ENCODE measurements at places on chromosomes 11 and 22.
A peak's percentile ranks its signal among the peaks of the same experiment; 100 is the strongest.

GRCh38 chr11:59842316-59842715, 3.0 kb downstream of the CBLIF start:
- DNase-seq, result no peak

DNA sequence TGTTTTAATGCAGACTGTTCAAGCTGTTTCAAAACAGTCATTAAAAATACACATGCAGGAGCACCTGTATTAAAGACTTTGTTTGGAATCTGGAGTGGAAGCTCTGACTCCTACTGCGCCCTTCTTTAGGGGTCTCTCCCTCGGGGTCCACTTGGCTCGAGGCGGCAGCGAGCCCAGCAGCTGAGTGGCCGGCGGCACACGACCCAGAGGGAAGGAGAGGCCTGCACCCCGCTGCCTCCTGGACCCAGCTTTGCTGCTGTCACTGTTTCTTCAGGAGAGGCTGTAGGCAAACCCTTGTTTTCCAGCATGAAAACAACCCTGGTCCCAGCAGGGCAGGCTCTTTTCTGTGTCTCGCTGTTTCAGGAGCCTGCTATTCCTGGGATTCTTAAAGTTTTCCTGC, 29.2 kb downstream of the MUC6 start:
- DNase-seq, result no peak

DNA sequence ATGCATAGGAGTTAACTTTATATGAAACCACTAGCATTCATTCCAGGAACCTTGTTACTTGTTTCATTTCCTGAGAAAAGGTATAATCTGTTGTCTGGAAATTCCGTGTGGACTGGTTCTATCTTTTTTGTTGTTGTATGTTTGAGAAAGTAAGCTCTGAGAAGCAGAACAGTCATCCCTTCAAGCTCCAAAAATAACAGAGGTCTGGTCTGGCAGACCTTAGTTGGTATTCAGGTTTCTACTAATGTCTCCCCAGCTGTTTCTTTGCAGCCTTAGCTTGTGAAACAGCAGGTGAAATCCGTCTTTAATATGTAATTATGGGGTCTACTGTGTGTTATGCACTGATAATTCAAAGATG, 2.4 kb downstream of the RNF121 start:
- peak; percentile 38 for DNase-seq

DNA sequence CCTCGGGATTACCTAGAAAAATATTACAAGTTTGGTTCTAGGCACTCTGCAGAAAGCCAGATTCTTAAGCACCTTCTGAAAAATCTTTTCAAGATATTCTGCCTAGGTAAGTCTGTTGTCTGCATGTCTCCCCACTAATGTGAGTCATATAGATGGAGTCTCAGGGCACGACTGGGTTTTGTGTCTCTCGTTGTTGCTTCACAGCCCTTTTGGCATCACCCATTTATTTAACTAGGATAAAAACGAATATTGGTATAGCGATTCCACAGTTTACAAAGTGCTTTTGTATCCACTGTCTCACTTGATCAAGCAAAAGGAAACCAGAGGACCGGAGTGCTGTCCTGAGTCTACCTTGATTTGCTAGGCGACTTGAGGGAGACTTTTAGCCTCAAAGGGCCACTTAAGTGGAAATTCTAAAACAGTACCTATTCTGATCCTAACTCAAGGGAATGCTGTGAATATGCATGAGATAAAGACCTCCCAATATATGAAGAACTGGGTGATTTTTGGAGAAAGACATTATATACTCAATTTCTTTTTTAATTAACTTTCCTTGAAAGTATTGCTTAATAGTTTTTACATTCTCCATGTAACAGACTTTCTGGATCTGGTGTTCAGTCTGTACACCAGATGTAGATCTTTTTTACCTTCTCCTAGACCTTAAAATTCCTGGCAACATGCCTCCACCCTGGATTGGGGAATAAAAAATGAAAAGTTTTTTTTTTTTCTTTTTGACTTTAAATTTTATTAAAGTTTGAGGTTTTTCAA, 590 bp downstream of the NNMT start:
- DNase-seq, result no peak

GRCh38 chr11:110059706-110060463, 33.3 kb upstream of the ZC3H12C start:
- DNase-seq, result no peak

DNA sequence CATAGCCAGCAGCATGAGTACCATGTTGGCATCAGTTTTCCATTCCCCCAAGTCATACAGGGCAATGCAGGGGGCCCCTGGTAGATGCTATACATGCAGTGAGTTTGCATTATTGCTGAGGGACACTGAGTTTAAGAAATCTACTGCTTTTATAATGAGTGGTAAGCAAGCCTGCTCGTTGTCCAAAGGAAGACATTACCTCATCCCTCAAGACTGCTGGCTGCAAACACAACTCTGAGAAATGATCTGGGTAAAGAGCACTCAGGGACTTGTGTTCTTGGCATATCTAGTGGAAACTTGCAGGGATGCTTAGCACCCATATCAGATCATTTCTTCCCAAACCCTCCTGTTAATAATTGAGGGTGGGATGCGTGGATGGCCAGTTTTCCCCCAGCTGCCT, 77.9 kb downstream of the CWC15 start:
- no peak for DNase-seq

- no peak for DNase-seq
Measured at GRCh38 chr11:57399221-57399620, 8.8 kb upstream of the PRG2 start.

DNA sequence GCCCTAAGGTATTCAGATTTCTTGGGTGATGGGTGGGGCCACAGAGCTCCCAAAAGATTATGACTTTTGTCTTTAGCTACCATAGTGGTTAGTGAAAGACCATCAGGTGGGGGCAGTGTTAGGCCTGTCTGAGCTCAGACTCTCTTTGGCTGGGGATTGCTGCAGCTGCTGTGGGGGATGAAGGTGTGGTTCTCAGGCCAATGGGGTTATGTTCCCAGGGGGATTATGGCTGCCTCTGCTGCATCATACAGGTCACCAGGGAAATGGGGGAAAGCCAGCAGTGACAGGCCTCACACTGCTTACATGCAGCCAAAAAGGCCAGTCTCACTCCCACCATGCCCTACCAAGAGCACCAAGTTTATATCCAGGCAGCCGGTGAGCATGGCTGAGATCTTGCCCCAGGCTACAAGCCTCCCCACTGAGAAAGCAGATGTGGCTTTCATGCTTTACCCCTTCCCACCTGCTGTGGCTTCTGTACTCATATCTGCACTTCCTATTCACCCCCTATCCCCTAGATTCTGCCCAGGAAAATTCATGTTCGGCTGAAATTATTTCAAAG, 24.8 kb downstream of the CNTF start:
- no peak for DNase-seq

DNA sequence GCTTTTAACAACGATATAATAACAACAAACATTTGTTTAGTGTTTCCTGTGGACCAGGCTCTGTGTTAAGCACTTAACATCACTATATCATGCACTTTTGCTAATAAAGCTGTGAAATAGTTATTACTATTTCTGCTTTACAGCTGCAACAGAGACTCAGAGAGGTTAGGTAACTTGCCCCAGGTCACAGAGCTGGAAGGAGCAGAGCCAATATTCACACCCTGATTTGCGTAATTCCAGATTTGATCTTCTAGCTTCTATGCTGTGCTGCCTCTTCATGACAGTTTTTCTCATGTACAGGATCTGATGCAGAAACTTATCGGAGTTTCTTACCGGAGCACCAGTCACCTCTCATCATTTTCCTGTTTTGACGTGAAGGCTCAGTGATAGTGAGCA, 33.6 kb upstream of the EHF start:
- DNase-seq, result no peak

DNA sequence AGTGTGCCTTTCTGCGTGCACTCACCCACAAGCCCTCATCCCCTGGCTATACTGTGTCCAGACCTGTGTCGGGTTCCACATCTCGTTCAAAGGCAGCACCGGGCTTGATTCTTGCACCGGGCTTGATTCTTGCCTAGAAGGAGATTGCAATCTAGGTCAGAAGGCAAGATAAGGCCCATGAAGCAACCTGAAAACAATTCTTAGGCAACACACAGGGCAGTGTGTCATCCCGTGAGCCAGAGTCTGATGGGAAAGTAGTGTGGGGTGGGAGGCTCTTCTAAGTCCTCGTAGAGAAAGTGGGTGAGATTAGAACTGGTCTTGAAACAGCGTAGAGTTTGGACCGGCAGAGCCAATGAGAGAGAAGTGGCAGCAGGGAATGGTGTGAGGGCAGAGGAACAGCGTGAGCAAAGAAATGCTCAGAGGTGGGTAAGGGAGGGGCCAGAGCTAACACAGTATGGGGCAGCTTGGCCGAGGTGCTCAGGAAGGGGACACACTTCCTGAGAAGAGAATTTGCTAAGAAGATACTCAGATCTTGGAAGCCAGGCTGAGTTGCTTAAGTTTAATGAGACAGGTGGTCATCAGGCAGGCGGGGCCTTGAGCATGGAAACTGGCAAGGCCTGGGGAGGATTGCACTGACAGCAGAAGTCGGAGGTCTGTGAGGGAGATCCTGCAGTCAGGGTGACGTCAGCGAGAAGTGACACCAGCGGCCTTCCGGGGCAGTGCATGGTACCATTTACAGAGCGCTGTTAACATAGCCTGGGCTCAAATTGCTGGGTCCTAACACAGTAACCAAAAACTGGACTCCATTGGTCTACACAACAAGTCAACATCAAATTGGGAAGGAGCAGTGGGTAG, 40.7 kb upstream of the DKK3 start:
- no peak for DNase-seq

GRCh38 chr11:19715373-19715772, 2.7 kb downstream of the NAV2 start:
- DNase-seq, result no peak

Measured in GM13977 (cell line).